ENCODE measurements at places on chromosomes 7 and 10.

- no peak for DNase-seq
Measured at GRCh38 chr7:70805360-70805759, 326.6 kb upstream of the GALNT17 start.

GRCh38 chr10:103852189-103852711 lies 3.1 kb downstream of the SH3PXD2A start:
- peak; percentile 65 for DNase-seq

- DNase-seq: no peak
Measured at GRCh38 chr10:3780021-3780770, 4.8 kb downstream of the KLF6 start.

DNA sequence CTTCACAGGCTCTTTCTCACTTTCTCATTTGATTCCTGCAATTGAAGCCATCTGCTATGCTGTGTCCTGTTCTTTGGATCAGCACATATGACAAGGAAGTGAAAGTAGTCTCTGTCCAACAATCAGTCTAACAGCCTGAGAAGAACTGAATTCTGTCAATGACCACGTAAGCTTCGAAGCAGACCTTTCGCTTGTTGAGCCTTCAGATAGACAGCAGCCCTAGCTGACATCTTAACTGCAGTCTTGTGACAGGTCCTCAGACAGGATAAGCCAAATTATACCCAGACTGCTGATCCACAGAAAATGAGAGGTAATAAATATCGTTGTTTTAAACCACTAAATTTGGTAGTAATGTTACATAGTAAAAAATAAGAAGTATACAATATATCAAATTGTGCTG lies 691.0 kb upstream of the LRRTM3 start:
- DNase-seq: no peak

DNA sequence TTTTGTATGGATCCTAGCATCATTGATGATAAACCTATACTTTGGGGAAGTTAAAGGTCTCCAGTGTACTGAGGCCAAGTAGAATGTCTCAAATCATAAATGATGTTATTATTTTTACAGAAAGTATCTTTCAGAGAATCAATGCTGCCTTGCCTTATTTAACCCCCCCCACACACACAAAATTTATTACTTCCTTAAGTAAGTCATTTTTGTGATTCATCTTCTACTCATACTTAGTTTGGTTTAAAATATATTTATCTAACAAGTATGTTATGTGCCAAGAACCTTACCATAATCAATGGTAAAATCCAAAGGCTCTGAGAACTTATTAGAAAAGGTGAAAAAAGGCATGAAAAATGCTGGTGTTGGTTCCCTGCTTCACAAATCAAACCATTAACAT lies 18.8 kb upstream of the CLDN12 start:
- no peak for DNase-seq

- DNase-seq: peak; percentile 53
Measured at GRCh38 chr10:116490028-116490662, 55.6 kb upstream of the PNLIP start.

- DNase-seq: no peak
Measured at GRCh38 chr10:109975244-109976190, 32.3 kb upstream of the ADD3 start.

GRCh38 chr10:31864834-31865518 lies 63.7 kb downstream of the ARHGAP12 start:
- DNase-seq: no peak

DNA sequence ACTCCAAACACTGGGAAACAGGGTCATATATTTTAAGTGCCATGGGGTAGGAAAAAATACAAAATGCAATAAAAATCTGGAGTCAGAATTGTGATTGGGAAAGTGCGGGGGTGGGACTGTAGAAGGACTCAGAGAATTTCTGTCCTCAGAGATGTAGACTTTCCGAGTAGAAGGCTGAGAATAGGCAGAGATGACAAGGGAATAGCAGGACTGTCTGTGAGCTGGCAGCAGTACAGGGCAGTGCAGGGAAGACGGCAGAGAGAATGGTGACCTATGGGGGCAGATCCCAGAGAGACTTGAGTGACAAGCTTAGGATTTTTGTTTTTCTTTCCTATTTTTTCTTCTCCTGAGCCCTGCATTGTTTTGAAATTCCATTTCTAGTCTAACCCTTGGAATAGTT lies 127.6 kb downstream of the SLC16A9 start:
- DNase-seq: no peak

Measured in hepatocyte (in vitro differentiated cells).